NCI-H1048 (cell line): ENCODE measurements at places on chromosomes 11 and 22.

- DNase-seq, result no peak
Measured at GRCh38 chr11:66248903-66249302, 19.5 kb upstream of the RAB1B start.

GRCh38 chr11:2299773-2300172, 1.9 kb downstream of the C11orf21 start:
- no peak for DNase-seq

- DNase-seq, result no peak
Measured at GRCh38 chr22:36699915-36700314, 3.6 kb downstream of the CACNG2 start.

DNA sequence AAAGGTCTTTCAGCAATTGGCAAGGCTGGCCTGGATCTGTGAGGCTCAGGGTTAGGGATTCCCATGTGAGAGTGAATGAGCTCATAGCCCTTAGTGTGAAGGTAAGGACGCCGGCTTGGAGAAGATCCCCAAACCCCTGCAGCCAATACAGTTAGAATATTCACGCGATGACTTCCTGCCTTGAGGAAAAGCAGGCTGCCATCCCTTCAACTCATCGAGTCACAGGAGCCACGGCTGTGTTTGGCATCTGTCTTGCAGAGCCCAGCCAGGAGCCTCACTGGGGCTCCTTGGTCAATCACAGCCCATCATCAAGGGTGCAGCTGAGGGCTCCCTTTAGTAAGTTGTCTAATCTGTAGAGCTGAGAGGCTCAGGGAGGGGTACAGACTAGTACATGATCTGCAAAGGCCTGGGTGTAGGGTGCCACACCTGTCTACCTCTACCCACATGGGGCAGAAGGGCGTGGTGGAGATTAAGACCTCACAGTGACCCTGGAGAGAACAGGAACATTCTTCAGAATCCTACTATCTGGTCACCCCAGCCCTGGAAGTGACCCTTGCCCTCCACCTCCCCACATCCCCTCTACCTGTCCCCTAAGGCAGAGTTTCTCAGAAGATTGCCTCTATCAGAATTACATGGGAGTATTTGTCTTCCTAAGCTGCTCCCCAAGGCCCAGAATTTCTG, 18.5 kb downstream of the IL10RA start:
- no peak for DNase-seq

DNA sequence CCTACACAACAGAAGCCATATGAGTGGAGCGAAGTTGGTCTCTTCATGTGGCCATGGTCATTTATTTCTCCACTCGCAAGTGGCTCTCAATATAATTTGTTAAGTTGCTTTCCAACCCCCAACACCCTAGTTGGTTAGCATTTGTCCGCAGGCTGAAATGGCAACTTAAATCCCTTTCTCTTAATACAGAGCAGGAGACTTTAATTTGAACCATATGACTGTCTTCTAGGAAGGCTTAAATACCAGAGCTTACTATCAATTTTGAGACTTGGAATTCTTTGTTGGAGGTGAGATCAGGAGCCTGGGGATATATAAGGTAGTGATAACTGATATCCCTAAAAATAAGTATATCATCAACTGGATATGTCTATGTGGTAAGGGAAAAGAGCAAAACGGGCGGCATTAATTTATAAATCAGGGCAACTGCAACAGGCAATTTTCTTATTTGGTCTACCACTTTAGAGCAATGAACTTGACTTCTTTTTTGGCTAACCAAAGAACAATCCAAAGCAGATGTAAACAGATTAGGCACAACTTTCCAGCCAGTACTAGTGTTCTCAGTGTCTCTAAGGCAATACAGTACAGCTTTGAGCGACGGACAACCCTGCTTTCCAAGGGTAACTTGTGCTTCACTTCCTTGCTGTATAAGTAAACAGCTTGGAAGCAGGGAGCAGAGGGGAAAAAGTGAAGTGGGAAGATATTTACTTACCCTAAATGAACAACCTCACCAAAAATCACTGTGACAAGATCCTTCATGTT, 74.7 kb upstream of the APOA1 start:
- no peak for DNase-seq

DNA sequence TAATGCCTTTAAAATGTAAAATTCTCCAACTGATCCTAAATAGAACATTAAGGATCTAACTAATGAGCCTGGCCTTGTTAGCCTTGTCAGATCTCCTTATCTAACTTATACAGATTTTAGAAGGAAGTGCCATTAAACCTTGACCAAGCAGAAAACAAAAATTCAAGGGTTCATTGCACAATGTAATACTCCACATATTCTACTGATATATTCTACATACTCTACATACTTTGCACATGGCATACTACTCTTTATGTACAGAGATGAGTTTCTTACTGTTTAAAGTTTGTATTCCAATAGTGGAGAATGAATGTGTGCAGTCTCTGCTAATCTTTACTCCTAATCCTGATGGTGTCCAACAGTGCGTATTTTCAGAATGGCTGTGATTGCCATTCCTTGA, 297.2 kb downstream of the LUZP2 start:
- no peak for DNase-seq

GRCh38 chr11:134628426-134628825, 216.4 kb upstream of the B3GAT1 start:
- no peak for DNase-seq

GRCh38 chr11:69416143-69416515, 65.3 kb upstream of the LINC01488 start:
- no peak for DNase-seq

DNA sequence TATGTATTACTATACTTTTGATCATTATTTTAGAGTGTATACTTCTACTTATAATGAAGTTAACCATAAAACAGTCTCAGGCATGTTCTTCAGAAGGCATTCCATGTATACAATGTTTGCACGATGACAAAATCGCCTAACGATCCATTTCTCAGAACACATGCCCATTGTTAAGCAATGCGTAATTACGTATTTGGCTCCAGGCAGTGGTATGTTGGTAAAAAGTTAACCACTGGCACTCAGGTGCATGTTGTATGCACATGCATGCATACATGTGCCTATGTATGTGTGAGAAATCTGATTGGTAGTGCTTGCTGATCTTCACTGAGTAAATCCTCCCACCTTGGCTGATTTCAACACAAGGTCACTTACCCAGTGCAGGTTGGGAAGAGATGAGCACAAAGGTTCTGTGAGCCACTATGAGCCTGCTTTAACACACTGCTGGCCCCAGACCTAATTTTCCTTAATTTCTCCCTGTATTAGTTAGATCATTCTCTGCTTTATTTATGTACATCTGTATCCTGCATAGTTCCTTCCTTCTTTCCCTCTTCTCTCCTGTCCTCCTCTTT, 164.6 kb downstream of the ARHGAP42 start:
- no peak for DNase-seq

GRCh38 chr11:17515443-17516176, 28.6 kb downstream of the USH1C start:
- no peak for DNase-seq

- DNase-seq, result no peak
Measured at GRCh38 chr11:113849713-113850112, 25.7 kb downstream of the USP28 start.

DNA sequence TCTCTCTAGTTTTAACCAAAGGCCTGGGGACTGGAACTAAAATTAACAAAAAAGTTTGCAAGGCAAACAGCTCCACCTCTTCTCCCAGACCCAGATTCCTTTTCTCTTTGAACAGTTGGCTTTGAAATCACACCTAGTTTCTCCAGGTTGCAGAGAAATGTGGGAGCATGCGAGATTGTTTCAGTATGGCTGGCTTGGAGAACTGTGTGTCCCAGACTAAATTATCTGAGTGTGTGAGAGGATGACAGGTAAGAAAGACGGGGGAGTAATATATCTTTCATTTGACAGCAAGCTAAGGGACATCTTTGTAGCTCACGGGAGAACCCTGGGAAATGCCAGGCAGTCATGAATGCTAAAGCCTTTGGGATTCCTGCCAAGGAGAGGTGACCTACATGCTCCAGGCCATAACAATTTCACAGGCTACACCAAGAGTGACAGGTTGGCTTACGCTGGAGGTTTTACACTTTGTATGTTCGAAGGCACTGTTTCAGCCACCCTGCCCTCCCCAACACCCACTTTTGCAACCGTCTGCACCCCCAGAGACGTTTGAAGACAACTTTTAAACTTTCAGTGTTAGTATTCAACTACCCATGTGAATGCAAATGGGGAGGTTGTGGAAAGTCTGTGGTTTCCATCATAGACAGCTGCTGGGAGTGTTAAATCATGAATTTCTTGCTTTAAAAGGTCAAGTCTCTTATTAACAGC, 109.3 kb upstream of the SNX19 start:
- DNase-seq, result no peak

- peak; percentile 8 for DNase-seq
Measured at GRCh38 chr11:110173811-110174644, 80.8 kb downstream of the ZC3H12C start.

GRCh38 chr11:102830001-102830727, 13.2 kb downstream of the MMP3 start:
- DNase-seq, result no peak

DNA sequence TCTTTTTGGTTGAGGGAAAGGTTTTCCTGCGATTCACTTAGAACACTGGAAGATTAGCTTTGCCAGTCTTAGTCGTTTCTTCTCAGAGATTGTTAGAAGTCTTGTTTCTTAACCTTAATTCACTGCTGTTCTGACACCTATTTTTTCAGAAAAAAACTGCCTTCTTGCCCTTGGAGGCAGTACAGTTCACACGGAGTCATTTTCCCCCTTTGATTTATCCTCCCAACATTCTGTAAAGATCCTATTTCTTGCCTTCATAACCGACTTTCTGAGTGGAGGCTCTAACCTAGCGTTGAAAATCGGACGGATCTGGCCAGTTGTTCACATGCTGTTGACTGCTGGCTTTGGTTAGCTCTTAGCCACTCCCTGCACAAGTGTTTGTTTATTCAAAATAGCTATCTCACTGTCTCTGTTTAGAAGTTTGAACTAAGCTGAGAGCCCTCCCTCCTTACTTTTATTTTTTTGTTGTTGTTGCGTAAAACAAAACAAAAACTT, 737 bp downstream of the BCL2L13 start:
- no peak for DNase-seq
